Fibroblast of pulmonary artery (primary cell): ENCODE measurements at places on chromosomes 7 and 10.

DNA sequence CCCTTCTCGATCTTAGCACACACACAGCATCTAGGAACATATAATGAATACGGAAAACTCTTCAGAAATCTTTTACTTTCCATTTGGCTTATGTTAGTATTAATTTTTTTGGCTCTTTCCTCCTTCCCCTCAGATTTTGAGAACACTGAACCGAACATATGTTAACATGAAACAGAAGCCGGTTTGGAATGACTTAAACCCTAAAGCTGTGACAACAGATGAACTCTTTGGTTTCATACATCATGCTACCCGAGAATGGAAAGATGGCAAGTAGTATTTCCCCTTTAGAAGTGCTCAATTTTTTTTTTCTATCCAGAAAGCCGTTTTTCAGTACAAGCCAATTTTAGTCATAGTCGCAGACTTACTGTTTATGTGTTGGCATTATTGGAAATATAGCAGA is 164.7 kb downstream of the DNAH11 start:
- no peak for DNase-seq

- peak; percentile 11 for DNase-seq
Measured at GRCh38 chr10:70722820-70723424, 50.6 kb downstream of the ADAMTS14 start.

DNA sequence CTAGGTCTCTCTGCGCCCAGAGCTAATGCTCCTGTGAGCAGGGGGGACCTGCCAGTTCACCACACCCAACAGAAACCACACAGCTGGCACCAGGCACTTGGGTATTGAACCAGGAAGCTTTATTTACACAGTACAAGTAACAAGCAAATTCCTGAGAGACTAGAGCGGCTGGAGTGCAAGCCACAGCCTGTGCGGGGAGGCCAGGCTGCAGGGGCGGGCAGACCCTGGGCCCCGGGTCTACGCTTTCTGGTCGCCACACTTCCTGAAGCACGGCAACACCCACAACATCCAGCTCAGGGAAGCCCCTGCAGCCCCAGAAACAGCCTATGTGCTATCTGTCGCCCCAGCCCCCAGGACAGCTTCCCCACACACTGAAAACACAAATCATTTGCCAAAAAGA is 125.0 kb downstream of the FAM53B start:
- DNase-seq = no peak

DNA sequence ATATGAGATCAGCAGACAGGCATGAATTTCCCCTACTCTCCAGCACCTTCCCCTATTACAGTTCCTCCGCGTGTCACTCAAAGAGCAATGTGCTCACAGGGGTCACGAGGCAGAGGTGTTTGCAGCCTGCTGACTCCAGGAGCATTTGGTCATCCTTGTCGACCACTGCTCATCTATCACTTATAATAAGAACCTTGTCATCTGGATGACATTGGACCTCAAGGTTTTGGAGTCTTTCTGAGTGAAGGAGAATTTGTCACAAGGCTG is 32.9 kb upstream of the PLPP4 start:
- DNase-seq = no peak

- DNase-seq = peak; percentile 95
Measured at GRCh38 chr7:17680026-17680425, 260.3 kb downstream of the SNX13 start.

GRCh38 chr10:114305521-114305925 is 66.5 kb downstream of the VWA2 start:
- DNase-seq = no peak

GRCh38 chr7:2313450-2314208 is 612 bp downstream of the SNX8 start:
- no peak for DNase-seq

- no peak for DNase-seq
Measured at GRCh38 chr10:22978287-22978686, 50.4 kb downstream of the ARMC3 start.

DNA sequence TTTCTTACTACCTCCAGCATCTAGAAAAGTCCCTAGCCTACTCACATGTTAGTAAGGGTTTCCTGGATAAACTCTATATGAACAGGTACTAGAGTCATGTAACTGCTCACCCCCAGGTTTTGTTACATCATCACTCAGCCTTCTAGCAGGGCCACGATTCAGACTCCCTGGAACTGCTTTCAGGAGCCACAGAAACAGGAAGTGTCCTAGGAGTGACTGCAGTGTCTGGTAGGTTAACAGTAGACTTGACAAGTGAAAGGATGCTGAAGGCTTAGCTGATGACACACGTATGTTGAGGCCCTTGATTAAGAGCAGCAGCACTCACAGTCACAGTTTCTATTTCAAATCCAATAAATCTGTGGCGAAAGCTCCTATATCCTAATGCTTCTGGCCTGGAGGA is 101.2 kb downstream of the DNMBP start:
- no peak for DNase-seq

GRCh38 chr7:3133811-3134385 is 90.2 kb upstream of the CARD11 start:
- DNase-seq = no peak

- no peak for DNase-seq
Measured at GRCh38 chr10:35554461-35555056, 50.6 kb upstream of the GJD4 start.

DNA sequence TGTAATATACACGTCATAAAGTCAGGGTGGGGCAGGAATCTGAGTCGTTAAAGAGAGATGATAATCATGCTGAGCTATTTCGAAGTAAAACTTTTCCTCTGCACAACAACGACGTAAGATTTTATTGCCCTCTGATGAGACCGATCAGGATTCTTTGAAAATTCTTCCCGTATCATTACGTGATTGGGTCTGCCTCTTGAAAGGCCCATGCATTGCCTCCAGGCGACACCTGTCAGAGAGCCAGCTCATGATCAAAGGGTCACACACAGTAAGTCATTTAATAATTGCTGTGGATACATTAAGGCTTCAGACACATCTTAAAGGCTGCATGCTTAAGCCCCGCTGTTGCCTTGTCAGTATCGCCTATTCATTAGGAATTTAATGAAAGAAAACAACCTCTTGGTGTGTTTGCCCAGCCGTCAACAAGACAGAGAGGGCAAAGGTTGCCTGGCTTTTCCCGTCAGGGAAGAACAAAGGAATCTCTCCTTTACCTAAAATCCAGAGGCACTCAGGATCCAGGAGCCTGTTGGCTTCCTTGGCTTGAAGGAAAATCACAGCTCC is 189.0 kb upstream of the SH2B2 start:
- no peak for DNase-seq

DNA sequence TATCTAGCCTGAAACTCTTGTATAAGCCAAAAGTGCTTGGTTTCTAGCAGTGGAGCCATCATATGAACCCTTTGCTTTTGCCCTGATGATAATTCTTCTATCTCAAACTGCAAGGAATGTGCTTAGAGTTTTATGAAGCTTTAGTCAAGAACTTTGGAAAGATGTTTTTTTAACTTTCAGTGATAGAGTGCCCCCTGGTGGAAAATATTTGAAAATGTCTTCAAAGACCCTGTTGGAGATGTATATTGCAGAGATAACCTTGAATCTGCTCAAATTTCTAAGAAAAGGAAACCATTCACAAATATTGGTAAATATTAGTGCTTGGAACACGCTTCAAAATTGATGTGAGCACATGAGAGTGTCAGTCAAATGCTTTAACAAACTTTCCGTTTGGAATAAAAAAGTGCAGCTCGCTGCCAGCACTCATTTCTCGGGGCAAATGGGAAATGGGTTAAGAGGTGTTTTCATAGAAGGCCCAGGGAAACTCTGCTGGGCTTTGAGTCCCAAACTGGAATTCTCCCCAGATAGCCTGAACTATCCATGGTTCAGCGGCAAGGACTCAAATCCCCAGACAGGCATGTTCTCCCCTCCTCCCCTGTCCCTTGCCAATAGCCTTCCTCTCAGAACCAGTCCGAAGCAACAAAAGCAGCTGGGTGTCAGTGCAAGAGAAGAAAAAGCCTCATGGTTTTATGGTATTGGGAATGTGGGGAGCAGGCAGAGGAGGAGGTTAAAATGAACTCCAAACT is 129.3 kb downstream of the MYOF start:
- peak; percentile 64 for DNase-seq

- DNase-seq = no peak
Measured at GRCh38 chr7:96527133-96527827, 182.4 kb downstream of the SEM1 start.

DNA sequence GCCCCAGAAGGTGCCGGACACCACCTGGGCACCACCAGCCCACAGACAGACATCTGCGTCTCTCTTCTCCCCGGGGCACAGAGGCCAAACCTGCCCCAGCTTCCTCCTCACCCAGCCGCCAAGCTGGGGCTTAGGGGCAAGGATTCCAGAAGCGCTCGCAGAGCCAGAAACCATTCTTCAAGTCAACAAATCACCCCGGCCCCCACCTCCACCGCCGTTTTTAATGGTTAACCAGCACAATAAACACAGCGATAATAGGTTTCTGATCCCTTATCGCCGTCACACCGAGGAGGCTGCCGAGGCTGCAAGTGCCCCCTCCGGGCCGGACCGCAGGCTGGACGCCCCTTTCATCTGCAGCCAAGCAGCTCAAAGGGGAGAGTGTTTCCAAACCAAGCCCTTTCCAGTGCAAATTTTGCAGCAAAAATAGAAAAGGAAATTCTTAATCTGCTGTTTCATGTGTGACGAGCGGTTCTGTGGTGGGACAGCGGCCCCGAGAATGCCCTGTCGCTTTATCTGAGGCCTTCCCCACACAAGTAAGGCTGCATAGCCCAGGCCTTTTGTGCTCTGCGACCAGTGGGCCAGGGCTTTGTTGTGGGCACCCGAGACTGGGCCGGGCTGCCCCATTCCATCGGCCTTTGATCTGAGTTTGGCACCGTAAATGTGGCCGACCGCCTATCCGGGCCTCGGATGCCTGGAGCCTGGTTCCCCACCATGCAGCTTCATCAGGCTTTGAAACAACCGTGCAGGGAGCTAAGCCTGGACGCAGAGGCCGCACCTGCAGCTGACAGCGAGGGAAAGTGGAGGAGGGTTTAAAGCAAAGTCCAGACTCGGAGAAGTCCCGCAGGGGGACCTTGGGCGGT is 83.2 kb downstream of the FOXL3 start:
- no peak for DNase-seq

DNA sequence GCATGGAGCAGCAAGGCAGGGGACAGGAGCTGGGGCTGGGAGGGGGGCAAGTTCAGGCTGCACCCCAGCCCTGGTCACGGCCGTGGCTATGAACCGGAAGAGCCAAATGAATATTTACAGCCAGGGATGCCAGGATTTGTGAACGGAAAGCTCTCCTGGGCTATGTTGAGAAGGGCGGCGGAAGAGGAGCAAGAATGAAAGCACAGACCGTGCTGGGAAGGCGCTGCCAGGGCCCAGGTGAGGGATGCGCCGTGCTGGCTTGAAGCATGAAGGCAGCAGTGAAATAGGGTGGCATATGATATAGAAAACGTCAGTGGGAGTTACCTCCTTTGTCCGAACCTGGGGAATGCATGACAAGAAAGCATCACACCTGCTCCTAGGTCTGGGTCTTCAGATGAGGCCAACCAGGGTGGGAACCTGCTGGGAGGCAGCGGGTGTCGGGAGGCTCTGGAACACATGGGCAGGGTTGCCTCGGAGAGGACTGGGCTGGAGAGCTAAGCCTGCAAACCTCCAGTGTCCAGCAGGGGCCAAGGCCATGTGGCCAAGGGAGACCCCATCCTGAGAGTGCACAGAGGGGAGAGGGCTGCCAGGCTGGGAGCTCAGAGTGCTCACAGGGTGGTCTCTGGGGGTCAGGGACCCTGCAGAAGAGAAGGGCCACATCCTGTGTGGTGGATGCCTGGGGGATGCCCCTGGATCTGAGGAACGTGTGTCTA is 120.6 kb upstream of the TCERG1L start:
- DNase-seq = no peak

- DNase-seq = no peak
Measured at GRCh38 chr10:105243381-105243780, 602.3 kb downstream of the SORCS3 start.

- no peak for DNase-seq
Measured at GRCh38 chr7:155296006-155296787, 1.5 kb upstream of the INSIG1 start.
